ENCODE measurements at places on chromosomes 6 and 20. TPM values are rescaled to one million over a fixed set of nuclear protein-coding genes. Genes with fewer than 3 reads are reported as not detected.

DNA sequence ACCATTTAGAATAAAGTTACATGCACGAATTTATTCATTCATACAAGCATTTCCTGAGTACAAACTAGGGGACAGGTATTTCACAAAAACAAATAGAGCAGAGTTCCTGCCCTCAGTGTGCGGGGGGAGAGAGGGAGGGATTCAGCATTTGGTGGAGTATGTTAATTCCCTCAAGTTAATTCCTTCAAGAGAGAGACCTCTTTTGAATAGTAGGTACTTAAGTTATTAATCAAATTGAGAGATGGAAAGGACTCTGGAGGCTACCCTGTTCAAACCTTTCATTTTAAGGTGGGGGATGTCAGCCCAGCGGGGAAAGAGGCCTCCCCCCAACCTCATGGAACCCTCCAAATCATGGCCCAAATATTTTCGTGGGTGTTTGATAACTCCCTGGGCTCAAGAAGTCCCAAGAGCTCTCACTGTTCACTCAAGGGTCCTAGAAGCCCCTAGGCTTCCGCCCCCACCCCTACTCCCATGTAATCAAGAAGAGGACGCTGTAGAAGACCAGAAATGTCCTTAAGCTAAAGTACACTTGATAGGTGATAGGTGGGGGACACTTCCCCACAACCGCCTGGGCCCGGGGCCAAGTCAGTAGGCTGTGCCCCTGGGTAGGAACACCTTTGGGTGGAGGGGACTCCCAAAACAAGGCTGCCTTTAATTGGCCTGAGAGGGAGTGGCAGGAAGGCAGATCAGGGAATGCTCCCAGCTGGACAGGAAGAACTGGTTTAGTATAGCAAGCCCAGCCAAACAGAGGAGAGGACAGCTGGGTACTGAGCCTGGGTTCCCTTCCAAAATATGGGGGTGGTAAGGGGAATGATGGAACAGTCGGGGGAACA is 2.9 kb downstream of the SDC4 start:
- peaks cover 21% of the 10 kb centered on the region for H3K36me3 ChIP-seq
- H3K4me3 ChIP-seq, result peak overlapping the region; percentile 99
- DNase-seq, result no peak
- H3K27ac ChIP-seq, result peak overlapping the region; percentile 94
- H3K4me1 ChIP-seq, result peaks cover 74% of the 10 kb centered on the region

DNA sequence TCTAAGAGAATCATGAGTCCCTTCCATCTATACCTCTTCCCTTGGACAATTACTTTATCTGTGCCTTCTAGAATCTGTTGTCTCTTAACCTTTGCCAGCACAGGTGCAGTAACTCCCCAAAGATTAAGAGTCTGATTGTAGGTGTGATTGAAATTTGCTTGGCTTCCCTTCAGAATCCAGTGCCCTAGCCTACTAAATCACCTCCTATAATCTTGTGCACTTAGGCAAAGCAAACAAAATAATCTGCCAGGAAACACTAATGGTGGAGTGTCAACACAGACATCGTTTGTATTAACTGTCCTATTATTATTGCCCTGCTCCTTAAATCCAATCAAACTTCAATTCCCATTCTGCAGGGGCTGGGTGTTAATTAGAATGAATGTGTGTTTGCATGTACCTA is 28.0 kb downstream of the ID4 start:
- H3K4me1 ChIP-seq, result peaks cover 18% of the 10 kb centered on the region
- peaks cover 26% of the 10 kb centered on the region for H3K27me3 ChIP-seq
- no peaks in the 10 kb centered on the region for H3K36me3 ChIP-seq
- no peak overlapping the region for H3K4me3 ChIP-seq
- H3K27ac ChIP-seq, result no peak overlapping the region

The PAK5 gene
- total RNA-seq, result not detected

The MYBL2 gene
- 20.0 TPM for total RNA-seq

The MAP7 gene
- total RNA-seq, result 0.35 TPM

DNA sequence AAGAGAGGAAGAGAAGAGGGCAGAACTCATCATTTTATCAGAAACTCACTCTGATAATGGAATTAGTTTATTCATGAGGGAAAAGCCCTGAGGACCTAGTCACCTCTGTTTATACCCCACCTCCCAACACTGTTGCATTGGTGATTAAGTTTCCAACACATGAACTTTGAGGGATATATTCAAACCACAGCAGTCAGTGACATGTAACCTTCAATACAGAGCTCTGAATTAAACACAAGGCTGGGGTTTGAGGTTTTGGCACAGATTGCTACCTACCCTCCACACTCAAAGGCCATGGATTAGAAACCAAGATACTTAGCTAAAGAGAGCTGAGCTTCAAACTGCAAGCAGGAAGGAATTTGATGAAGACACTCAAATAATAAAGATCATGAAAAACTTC is 48.5 kb upstream of the MOCS1 start:
- H3K4me3 ChIP-seq, result no peak overlapping the region
- no peaks in the 10 kb centered on the region for H3K4me1 ChIP-seq
- DNase-seq, result no peak
- no peaks in the 10 kb centered on the region for H3K36me3 ChIP-seq
- no peak overlapping the region for H3K27ac ChIP-seq

DNA sequence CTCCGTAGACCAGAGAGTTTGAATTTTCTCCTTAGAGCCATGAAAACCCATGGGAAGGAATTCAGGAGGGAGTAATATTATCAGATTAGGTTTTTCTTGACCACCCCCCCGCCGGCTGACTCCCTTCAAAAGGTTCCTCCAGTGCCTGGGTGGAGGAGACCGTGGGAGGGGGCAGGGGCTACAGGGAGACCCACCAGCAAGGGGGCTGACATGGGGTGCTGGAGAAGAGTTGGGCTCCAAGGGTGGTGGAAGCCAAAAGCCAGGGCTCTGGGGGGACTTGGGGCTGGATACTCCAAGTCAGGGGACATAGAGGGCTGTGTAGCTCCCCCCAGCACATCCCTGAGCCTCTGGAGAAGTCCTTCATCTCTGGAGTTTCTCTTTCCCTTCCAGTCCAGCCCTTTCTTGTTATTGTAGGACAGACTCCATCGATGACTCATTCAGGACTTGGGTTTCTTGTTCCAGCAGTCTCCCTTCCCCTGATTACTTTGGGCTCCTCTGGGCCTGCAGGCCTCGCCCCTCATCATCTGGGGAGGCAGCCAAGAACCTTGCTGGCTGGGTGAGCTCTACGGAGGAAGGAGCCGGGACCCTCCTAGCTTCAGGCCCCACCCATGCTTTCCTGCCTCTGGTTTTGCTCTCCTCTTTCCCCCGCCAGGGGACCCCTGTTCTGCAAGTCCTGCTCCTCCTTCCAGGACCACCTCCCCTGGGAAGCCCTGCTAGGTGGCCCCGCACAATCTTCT is 10.5 kb upstream of the KIAA1755 start:
- DNase-seq, result peak; percentile 89
- no peaks in the 10 kb centered on the region for H3K27me3 ChIP-seq
- H3K4me1 ChIP-seq, result peaks cover 68% of the 10 kb centered on the region
- peak overlapping the region; percentile 71 for H3K4me3 ChIP-seq

The CNR1 gene
- total RNA-seq, result not detected

The GRIK2 gene
- 25.9 TPM for total RNA-seq

The OOEP gene
- total RNA-seq, result not detected

The ALDH5A1 gene
- 0.82 TPM for total RNA-seq

The EYS gene
- total RNA-seq, result not detected

DNA sequence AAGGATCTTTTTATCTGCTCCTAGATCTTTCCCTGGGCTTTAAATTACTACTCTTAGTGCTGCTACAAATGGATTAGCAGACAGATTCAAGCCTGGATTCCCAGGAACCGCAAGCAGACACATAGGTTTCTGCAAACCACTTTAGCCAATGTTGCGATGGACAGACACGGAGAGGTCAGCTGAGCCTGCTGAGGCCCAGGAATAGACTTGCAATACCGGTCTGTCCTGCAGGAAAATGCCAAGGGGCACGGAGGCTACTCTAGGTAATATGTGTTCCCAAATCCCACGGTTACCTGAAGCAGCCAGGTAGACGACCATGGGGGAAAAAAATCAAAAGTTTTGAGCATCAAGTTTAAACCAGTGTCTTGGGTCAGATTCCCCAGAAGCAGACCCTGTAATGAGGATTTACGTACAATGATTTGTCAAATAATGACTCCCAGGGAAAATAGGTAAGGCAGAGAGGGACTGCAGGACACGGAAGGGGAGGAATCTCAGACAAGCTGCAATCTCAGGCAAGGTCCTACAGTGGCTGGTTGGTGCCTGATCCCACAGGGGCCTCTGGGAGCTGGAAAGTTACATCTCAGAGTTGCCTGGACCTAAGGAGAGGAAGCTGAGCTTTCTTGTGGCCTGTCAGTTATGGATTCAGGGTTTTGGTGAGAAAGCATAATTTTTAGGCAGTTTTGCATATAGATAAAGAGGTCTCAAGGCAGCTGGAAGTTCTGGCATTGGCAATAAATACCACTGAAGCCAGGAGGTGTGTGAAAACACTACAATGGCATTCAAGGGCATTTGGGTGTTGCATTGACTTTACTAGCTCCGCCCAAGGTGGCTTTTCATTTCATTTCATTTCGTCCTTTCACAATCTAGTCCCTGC is 12.5 kb downstream of the OTOR start:
- H3K27me3 ChIP-seq, result peaks cover under 1% of the 10 kb centered on the region
- no peaks in the 10 kb centered on the region for H3K36me3 ChIP-seq
- H3K4me1 ChIP-seq, result no peaks in the 10 kb centered on the region

GRCh38 chr6:135667691-135668455 is 170.3 kb upstream of the AHI1 start:
- DNase-seq, result peak; percentile 58
- peaks cover 5% of the 10 kb centered on the region for H3K27me3 ChIP-seq
- peak overlapping the region; percentile 62 for H3K4me3 ChIP-seq
- H3K4me1 ChIP-seq, result peaks cover 15% of the 10 kb centered on the region

DNA sequence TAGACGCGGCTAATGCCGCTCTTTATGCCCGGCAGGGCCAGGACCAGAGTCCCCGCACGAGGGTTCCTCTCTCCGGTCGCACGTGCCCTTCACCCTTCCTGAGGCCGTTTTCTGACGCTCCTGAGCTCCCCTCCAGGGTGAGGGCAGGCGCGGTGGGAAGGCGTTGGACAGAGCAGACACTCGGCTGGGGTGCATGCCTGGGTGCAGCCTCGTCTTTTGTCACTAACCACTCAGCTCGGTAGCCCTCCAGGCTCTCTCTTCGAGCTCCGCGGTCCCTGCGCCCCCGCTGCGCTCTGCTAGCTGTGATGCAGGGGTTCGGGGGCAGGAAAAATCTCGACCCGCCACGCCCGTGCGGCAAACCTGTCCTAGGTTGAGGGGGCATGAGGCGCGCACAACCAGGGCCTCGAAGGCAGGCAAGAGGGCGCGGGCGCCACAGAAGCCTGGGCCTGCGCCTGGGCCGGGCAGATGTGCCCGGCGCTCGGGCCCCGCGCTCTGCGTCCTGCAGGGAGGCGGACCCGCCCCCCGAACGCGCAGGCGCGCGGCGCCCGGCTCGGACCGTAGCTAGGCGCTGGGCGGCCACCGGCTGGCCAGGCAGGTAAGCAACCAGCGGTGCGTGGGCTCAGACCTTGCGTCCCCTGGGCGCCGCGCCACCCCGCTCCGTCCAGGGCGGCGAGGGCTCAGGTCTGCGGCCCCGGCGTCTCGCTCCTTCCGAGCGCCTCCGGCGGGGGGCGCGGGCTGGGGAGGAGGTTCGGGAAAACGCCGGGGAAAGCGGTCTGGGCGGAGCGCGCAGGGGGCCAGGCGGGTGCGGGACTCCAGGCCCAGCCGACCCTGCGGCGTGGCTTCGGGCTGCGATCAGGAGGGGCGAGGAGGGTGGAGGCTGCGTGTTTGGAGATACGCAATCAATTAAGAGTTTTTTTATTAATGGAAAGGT is at the start of gene L3MBTL1:
TSS of gene L3MBTL1 (plus strand) at position 548 of the 931 bp plus-strand sequence. CDS start 5,807 bp downstream, outside the sequence.
- no peaks in the 10 kb centered on the region for H3K36me3 ChIP-seq

DNA sequence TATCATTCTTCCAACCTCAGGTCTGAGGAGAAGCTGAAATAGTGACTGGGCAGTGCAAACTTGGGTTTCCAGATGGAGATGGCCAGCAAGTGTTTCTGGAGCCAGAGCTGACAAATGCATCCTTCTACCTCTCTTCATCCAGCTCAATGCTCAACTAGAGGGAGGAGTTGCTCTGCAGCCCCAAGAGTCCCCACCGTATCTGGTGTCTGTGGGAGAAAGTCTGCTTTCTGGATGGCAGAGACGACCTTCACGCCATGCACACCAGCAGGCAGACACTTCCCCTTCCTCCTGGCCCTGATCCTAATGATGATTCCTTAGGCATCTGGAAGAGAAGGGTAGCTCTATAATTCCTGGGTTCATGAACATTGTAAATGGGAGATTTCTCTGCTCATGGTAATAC is 127.4 kb upstream of the SPACA1 start:
- DNase-seq, result no peak
- no peak overlapping the region for H3K27ac ChIP-seq
- H3K4me3 ChIP-seq, result no peak overlapping the region
- peaks cover 30% of the 10 kb centered on the region for H3K27me3 ChIP-seq

- H3K4me3 ChIP-seq, result peak overlapping the region; percentile 93
- DNase-seq, result peak; percentile 46
- H3K4me1 ChIP-seq, result peaks cover 77% of the 10 kb centered on the region
- peak overlapping the region; percentile 91 for H3K27ac ChIP-seq
- peaks cover 8% of the 10 kb centered on the region for H3K36me3 ChIP-seq
Measured at GRCh38 chr20:50513169-50514034, 3.2 kb downstream of the PTPN1 start.

GRCh38 chr6:150590446-150590845 is 9.2 kb upstream of the PLEKHG1 start:
- peaks cover 4% of the 10 kb centered on the region for H3K27me3 ChIP-seq
- no peak overlapping the region for H3K4me3 ChIP-seq
- DNase-seq, result no peak
- H3K27ac ChIP-seq, result no peak overlapping the region
- no peaks in the 10 kb centered on the region for H3K36me3 ChIP-seq

DNA sequence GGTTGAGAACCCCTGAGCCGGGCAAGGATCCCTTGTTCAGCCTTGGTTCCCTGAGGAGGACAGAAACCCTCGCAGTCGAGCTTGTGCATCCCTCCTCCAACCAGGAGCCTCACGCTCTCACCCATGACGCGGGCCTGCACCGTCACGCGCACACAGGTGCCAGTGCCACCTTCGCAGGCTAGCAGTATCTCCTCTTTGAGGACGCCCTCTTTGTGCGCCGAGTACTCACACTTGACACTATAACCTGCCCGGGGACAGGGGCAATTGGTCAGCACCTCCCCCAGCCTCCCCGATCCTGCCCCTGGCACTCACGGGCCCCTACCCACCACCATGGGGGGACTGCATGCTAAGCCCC is 13.3 kb downstream of the ADISSP start:
- DNase-seq, result no peak
- H3K27ac ChIP-seq, result no peak overlapping the region
- peaks cover 15% of the 10 kb centered on the region for H3K36me3 ChIP-seq
- H3K27me3 ChIP-seq, result no peaks in the 10 kb centered on the region

The TREM2 gene
- not detected for total RNA-seq

DNA sequence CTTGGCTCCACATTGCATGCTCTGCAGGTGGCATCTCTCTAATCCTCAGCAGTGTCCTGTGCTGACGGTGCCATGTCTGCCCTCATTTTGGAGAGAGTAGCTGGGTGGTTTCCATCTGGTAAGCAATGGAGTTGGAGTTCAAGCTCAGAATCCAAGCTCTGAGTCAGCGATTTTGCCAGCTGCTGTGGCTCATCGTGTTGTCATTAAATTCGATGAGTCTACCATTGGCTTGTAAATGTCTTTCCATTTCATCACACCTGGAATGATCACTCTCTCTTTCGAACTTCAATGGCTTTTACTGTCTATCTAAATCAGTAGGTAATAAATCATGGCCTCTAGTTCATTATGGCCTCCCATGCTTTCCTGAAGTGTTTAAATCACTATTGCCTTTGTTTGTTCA is 378.5 kb upstream of the TSHZ2 start:
- peaks cover 5% of the 10 kb centered on the region for H3K27me3 ChIP-seq
- no peaks in the 10 kb centered on the region for H3K36me3 ChIP-seq
- H3K27ac ChIP-seq, result no peak overlapping the region
- no peak overlapping the region for H3K4me3 ChIP-seq
- H3K4me1 ChIP-seq, result no peaks in the 10 kb centered on the region

All from HFFc6 (cell line).